ENCODE measurements at places on chromosomes 1 and 21.

- no peak for DNase-seq
Observed at GRCh38 chr21:26565111-26565510, 8.0 kb downstream of the CYYR1 start.

DNA sequence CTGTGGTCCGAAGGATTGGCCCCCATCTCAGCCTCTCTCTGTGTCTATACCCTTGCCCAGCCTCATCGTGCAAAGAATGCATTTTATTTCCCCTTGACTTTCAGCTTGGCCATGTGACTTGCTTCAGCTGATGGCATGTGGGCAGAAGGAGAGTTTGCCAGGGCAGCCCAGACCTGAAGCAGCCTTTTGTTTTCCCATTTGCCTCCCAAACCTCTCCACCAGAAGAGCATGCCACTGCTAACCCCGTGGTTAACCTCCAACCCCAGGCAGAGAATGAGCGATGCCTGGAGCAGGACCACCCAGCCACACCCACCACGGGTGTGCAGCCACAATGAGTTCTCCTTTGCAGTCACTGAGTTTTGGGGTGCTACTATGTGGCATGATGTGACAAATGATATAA is 136.4 kb downstream of the SETD4 start:
- DNase-seq: no peak

GRCh38 chr1:218433744-218434143 is 88.6 kb downstream of the TGFB2 start:
- DNase-seq: no peak

DNA sequence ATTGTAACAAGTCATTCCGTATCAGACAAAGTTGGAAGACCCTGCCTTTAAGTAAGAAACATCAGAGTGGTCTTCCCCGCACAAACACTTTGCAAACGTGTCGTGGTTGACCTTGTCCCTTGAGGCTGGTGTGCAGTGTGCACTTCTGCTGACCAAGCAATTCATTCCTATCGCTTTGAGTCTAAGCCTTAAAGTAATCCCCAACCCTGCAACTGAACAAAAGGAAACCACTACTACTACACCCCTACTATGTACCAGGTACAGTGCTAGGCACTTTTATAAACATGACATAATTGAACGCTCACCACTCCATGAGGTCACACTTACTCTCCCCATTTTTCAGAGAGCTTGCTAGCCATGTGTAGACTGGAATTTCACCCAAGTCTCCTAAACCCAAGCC is 10.6 kb downstream of the ITPKB start:
- no peak for DNase-seq

- no peak for DNase-seq
Observed at GRCh38 chr1:223700942-223701637, 11.2 kb upstream of the CAPN2 start.

GRCh38 chr1:25356848-25357247 is 18.7 kb downstream of the TMEM50A start:
- DNase-seq: no peak

DNA sequence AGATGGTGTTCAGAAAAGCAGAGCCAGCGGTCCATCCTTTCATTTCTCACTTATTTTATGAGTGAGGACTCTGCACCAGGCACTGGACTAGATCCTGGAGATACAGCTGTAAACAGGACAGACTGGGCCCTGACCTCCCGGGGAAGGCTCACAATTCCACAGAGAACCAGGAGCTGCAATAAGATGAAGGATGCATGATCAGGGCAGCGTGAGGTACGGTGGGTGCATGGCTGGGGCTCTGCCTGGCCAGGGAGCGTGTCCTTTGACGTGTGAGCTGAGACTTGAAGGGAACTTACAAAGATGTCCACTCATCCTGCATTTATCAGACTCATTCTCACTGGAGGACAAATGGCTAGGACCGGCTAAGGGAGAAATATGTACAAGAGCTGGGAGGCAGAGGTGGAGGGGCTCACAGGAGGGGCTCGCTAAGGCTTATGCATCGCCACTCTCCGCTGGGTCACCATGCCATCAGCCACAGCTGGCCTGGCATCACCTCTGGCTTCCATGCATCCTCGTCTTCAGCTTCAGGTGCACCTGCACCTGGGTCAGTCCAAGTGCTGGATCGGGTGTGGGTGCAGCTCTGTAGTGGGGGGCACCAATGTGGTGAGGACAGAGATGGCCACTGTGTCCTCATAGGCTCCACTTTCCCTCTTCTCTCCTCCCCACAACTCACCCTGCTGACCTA is 213.9 kb downstream of the TOMM20 start:
- no peak for DNase-seq
